Testis (tissue), 5 donors: ENCODE measurements at places on chromosomes 4 and X. TPM values are rescaled to one million over a fixed set of nuclear protein-coding genes. Genes with fewer than 3 reads are reported as not detected.

DNA sequence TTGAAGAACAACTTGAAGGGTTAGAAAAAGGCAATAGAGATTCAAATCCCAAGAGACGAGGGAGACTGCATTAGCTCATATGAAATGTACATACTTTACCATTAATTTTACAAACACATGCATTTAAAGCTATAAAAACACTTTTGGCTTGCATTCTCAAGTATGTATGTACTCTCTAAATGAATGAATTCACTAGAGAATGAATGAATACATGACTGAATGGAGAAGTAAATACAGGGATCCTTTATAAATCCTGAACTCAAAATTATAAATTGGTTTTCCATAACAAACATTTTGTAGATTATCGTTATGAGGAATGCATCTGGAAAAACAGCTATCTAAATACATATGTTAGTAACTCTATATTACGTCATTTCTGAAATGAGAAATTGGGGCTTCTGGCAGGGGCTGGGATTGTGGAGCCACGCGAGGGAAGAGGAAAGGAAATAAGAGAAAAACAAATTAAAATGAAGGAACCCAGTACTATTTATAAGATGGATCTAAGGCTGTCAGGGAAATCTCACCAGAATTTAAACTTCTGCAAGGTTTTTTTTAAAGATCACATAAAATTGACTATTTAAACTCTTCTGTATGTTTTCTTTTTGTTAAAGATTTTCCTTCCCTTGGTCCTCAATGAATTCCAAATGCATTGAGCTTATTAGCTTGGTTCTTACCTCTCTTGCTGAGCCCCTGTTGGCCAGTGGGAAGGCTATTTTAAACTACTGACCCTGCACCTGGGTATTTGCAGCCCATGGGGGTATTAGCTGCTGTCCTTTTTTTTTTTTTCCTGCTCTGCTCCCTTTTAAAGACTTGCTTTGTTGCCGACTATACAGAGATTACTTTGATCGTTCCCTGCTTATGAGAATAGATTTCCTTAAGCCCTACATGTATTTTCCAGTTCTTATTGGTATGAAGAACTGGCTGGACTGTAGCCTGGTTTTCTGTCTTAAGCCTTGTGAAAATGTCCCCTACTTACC lies 207.8 kb downstream of the ADGRL3 start:
- no peak for DNase-seq
- no peak overlapping the region for H3K4me3 ChIP-seq
- H3K4me1 ChIP-seq, result no peaks in the 10 kb centered on the region
- no peaks in the 10 kb centered on the region for H3K36me3 ChIP-seq
- H3K27me3 ChIP-seq, result no peaks in the 10 kb centered on the region
- H3K27ac ChIP-seq, result no peak overlapping the region

GRCh38 chr4:140368686-140369085 lies 4.8 kb upstream of the SCOC start:
- no peak overlapping the region for H3K27ac ChIP-seq
- no peaks in the 10 kb centered on the region for H3K27me3 ChIP-seq
- no peak overlapping the region for H3K4me3 ChIP-seq
- no peaks in the 10 kb centered on the region for H3K4me1 ChIP-seq

DNA sequence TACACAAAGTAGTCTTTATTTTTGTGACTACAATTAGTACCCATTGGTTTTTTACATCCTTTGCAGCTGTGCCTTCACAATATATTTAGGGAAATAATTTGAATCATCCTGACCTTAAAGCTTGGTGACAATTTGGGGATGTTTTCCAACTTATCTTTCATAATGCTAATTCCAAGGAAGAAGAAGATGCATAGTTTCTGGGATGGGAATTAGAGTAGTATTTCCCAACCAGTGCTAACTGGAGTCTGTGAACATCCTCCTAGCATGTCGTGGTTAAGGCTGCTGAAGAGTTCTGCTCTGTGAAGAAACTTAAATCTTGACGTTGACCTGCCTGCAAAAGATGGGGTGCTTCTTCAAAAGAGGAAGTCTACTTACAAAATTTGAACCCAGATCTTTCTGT lies 173.5 kb downstream of the ANK2 start:
- no peaks in the 10 kb centered on the region for H3K4me1 ChIP-seq
- H3K27me3 ChIP-seq, result no peaks in the 10 kb centered on the region
- no peak overlapping the region for H3K4me3 ChIP-seq
- H3K36me3 ChIP-seq, result no peaks in the 10 kb centered on the region
- no peak for DNase-seq
- no peak overlapping the region for H3K27ac ChIP-seq

GRCh38 chrX:47129899-47130358 lies 14.6 kb downstream of the NDUFB11 start:
- H3K4me3 ChIP-seq, result peak overlapping the region; percentile 68
- no peak for DNase-seq
- H3K27ac ChIP-seq, result no peak overlapping the region
- H3K4me1 ChIP-seq, result no peaks in the 10 kb centered on the region

DNA sequence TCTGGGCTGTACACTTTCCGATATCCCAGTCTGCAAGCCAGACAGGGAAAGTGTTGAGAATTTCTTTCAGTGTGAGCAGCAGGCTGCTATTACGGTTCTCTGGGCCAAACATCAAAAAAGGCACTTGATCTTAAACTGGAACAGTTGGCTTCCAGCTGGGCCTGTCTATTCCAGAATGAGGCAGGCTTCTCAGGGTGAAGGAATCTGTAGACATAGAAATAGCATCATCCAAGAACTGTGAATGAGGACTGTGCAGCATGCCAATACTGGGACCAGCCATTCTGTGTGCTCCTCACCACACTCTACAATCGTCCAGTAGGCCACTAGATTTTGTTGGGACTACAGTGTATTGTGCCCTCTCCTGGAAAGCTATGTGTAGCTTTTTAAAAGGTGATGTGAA lies 31.1 kb downstream of the ART3 start:
- no peaks in the 10 kb centered on the region for H3K36me3 ChIP-seq
- DNase-seq, result no peak
- H3K27ac ChIP-seq, result no peak overlapping the region
- H3K4me3 ChIP-seq, result no peak overlapping the region
- no peaks in the 10 kb centered on the region for H3K4me1 ChIP-seq
- no peaks in the 10 kb centered on the region for H3K27me3 ChIP-seq

GRCh38 chr4:24174602-24175001 lies 284.8 kb upstream of the PPARGC1A start:
- H3K4me3 ChIP-seq, result no peak overlapping the region
- H3K4me1 ChIP-seq, result no peaks in the 10 kb centered on the region
- DNase-seq, result no peak

GRCh38 chr4:183588169-183588675 lies 70.8 kb downstream of the RWDD4 start:
- peaks cover 13% of the 10 kb centered on the region for H3K4me1 ChIP-seq
- peak; percentile 68 for DNase-seq
- no peaks in the 10 kb centered on the region for H3K27me3 ChIP-seq

DNA sequence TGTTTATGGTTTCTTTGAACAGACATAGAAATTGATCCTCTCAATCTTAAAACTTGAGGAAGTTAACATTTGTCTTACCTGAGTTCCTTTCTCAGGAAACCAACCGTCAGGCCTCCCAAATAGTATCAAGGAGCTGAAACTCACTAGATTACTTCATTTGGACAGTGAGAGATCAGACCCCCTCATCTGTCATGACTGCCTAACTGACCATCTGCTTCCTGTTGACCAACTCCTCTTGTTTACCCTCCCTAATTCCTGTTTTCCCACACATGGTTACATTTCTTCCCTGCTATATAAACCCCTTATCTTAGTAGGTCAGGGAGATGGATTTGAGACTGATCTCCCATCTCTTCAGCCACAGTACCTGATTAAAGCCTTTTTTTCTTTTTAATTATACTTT lies 46.2 kb upstream of the NMU start:
- no peak overlapping the region for H3K27ac ChIP-seq
- H3K36me3 ChIP-seq, result no peaks in the 10 kb centered on the region
- DNase-seq, result no peak
- no peak overlapping the region for H3K4me3 ChIP-seq

GRCh38 chrX:115690511-115691216 lies 129.7 kb downstream of the PLS3 start:
- H3K4me3 ChIP-seq, result no peak overlapping the region
- no peaks in the 10 kb centered on the region for H3K27me3 ChIP-seq

DNA sequence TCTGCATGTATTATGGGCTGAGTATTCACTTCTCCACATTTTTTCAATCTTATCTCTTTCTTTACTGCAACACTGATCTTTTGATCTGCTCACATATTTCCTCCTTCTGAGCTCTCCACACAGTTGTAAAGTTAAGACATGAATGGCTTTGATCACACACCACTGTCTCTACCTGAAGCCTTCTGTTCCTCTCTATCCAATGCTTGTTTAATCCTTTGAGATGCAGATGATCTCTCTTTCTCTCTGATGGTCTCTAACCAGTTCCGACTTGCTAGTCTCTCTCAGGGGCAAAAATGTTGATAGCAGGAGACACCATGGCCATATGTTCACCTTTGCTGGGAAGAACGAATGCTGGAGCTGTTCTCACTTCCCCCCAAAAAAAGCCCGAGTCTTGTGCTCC lies 162.4 kb downstream of the UNC5C start:
- H3K4me1 ChIP-seq, result no peaks in the 10 kb centered on the region
- no peak overlapping the region for H3K27ac ChIP-seq
- DNase-seq, result no peak
- no peak overlapping the region for H3K4me3 ChIP-seq
- H3K36me3 ChIP-seq, result no peaks in the 10 kb centered on the region

GRCh38 chr4:146916479-146917076 lies 29.1 kb downstream of the TTC29 start:
- H3K4me1 ChIP-seq, result no peaks in the 10 kb centered on the region
- peak; percentile 28 for DNase-seq
- H3K4me3 ChIP-seq, result no peak overlapping the region
- H3K27ac ChIP-seq, result no peak overlapping the region

DNA sequence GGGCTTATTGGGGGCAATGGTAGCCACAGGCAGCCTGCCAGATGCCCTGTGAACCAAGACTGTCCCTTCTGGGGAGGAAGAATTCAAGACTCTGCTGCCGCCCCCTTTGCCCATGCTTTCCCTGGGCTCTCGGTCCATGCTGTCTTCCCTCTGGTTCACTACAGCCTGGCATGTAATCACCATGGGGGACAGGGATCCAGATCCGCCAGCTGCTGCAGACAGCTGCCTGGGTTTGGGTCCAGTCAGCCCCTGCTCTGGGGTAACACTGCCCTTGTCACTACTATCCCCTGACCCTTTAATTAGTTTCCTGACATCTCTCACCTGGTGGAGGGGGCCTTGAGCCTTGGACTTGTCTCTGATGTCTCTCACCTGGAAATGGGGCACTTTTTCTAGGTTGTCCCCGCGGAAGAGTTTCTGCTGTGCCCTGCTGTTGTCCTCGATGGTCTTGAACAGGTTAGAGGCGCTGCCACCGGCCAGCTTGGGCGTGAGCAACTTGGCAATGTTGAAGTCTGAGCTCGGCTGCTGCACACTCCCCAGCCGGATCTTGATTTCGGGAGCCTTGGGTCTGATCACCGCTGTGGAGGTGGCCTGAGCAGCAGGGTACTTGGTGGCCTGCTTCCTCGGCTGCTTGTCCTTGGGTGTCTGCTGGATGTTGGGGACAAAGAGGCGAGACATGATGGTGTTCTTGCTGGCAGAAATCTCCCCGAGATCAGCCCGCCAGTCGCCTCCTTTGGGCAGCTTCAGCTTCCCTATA lies 6.4 kb downstream of the C4orf54 start:
- no peak for DNase-seq
- no peak overlapping the region for H3K27ac ChIP-seq
- H3K4me3 ChIP-seq, result peak overlapping the region; percentile 23
- H3K27me3 ChIP-seq, result no peaks in the 10 kb centered on the region

- H3K36me3 ChIP-seq, result no peaks in the 10 kb centered on the region
- H3K4me3 ChIP-seq, result no peak overlapping the region
- H3K4me1 ChIP-seq, result no peaks in the 10 kb centered on the region
- no peaks in the 10 kb centered on the region for H3K27me3 ChIP-seq
- DNase-seq, result no peak
Observed at GRCh38 chr4:24664956-24665355, 80.6 kb upstream of the DHX15 start.

DNA sequence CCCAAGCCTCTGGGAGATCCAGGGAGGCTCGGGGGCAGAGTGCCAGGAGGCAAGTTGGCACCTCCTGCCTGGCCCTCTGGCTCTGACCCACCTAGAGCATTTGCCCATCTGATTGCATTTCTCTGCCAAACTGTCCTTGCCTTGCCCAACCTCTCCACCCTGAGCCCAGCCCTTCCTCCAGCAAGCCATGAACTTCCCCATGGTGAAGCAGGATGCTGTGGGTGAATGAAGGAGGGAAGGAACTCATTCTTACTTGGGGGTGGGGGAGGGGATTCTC lies 9.3 kb upstream of the CNGA2 start:
- H3K27me3 ChIP-seq, result no peaks in the 10 kb centered on the region
- peaks cover 4% of the 10 kb centered on the region for H3K4me1 ChIP-seq
- H3K27ac ChIP-seq, result no peak overlapping the region
- no peak overlapping the region for H3K4me3 ChIP-seq
- peak; percentile 42 for DNase-seq
- H3K36me3 ChIP-seq, result no peaks in the 10 kb centered on the region

GRCh38 chr4:112514647-112515197 lies 1.3 kb downstream of the NEUROG2 start:
- H3K27ac ChIP-seq, result no peak overlapping the region
- DNase-seq, result no peak
- H3K4me3 ChIP-seq, result peak overlapping the region; percentile 27

GRCh38 chrX:84188320-84188834 lies 378 bp upstream of the RPS6KA6 start:
- H3K4me1 ChIP-seq, result no peaks in the 10 kb centered on the region
- peak overlapping the region; percentile 57 for H3K4me3 ChIP-seq
- H3K27me3 ChIP-seq, result no peaks in the 10 kb centered on the region
- no peaks in the 10 kb centered on the region for H3K36me3 ChIP-seq

DNA sequence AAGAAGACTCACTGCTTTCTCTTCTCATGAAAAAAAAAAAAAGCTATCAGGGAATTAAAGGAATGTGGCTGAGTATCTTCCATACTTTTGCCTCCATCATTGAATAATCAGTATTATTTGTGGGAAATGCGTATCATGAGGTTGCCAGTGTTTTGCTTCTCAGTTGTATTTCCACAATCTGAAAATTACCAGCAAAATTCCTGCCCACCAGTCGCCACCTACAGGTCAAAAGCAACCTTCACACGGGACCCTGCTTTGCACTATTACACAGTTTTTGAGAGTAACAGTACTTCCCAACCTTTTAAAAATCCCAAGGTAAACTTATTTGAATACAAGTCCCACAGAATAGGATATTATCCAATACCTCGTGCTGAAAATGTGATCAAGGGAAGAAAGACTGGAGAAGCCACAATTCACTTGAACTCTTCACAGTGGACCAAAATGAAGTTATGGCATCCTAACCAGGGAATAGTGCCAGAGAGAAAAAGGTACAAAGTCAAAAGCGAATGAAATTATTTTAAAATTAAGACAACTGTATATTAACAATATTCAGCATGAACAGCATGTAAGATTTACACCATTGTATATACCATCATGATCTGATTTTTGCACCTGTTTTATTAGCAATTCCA lies 30.4 kb downstream of the PGRMC1 start:
- H3K27ac ChIP-seq, result no peak overlapping the region
- no peaks in the 10 kb centered on the region for H3K4me1 ChIP-seq
- no peaks in the 10 kb centered on the region for H3K36me3 ChIP-seq
- no peak overlapping the region for H3K4me3 ChIP-seq

Gene TKTL2
- total RNA-seq, result 45.9 TPM

Gene LRIT3
- 1.2 TPM for total RNA-seq

Gene GPR78
- total RNA-seq, result 0.99 TPM

Gene COL4A6
- total RNA-seq, result 2.4 TPM

Gene SCRG1
- total RNA-seq, result 22.9 TPM

Gene SLC6A8
- 91.3 TPM for total RNA-seq

Gene RIPPLY1
- total RNA-seq, result not detected

Gene IL13RA2
- total RNA-seq, result 9.7 TPM

Gene SYN1
- 3.4 TPM for total RNA-seq

Gene S100P
- total RNA-seq, result 2.1 TPM

Gene OR13H1
- not detected for total RNA-seq

Gene TRIM60
- total RNA-seq, result 0.79 TPM

Gene TMEM150C
- 11.4 TPM for total RNA-seq
